ENCODE measurements at places on chromosomes 3 and 15.

DNA sequence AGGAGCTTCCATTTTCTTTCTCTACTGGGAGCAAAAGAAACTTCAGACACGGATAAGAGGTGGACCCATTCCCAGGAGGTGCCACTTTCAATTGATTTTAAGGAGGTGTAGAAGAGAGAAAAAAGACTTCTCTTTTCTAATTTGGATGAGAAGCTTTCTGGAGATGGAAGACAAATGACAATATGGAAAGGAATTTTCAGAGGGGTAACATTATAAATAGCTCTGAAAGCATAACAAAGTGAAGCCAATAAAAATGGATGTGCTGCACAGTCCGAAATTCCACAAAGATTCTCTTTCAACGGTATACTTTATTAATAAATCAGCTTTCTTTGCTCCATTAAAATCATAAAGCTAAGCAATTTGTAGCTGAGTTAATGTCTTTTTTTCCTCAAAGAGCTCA lies 607.2 kb upstream of the MDFIC2 start:
- no peak for DNase-seq
- H3K4me1 ChIP-seq: no peaks in the 10 kb centered on the region
- H3K4me3 ChIP-seq: no peak overlapping the region
- no peaks in the 10 kb centered on the region for H3K36me3 ChIP-seq
- H3K27me3 ChIP-seq: no peaks in the 10 kb centered on the region

- H3K36me3 ChIP-seq: no peaks in the 10 kb centered on the region
- DNase-seq: no peak
- no peak overlapping the region for H3K4me3 ChIP-seq
- peaks cover 23% of the 10 kb centered on the region for H3K4me1 ChIP-seq
- no peak overlapping the region for H3K27ac ChIP-seq
These were observed 68.6 kb downstream of the FILIP1L start for GRCh38 chr3:100045696-100046095.

DNA sequence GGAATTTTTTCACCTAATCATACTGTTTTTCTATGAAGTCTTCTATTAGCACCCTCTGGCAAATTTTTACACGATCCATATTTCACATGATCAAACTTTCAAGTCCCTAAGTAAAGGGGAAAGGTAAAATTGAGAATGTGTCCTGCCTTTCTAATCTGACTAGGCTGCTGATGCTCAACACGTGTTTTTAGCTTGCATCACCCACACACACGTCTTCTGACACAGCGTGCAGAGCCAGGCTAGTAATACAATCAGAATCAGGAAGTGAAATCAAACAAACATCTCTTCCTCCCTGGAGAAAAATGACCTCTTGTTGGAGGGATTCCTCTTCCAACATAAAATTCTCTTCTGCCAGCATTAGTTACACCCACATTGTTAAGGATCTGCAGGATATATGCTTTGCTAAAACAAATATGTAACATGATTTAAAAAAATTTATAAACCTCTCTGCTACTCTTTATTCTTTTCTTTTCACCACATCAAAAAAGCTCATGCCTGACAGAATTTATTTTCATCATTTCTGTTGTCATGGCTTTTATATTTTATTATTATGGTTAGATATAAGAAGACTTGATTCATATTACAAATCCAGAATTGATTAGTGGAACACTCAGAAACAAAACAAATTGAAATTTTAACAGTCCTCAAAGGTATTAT lies 122.4 kb downstream of the RAP2B start:
- DNase-seq: peak; percentile 7
- H3K36me3 ChIP-seq: no peaks in the 10 kb centered on the region
- H3K4me3 ChIP-seq: peak overlapping the region; percentile 62
- H3K4me1 ChIP-seq: peaks cover 49% of the 10 kb centered on the region
- H3K27ac ChIP-seq: peak overlapping the region; percentile 95

DNA sequence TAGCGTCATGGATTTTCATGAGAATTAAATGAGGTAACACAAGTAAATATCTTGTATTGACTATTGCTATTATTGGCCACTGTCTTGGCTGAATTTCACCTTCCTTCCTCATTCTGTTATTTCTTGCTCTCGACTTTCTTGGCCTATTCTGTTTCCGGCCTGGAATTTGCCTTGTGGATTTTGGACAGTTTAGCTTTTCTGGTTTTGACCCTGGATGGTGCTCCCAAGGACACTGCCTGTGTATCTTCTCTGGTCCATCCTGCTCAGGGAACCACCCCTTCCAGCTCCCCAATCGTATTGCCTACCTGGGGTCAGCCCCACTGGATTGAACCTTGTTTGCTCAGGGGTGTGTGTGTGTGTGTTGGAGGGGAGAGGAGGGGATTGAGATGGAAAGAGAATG lies 376.2 kb upstream of the C2CD4B start:
- DNase-seq: no peak
- no peak overlapping the region for H3K27ac ChIP-seq
- H3K4me1 ChIP-seq: no peaks in the 10 kb centered on the region

- peak; percentile 10 for DNase-seq
- peaks cover 14% of the 10 kb centered on the region for H3K27me3 ChIP-seq
- peaks cover 62% of the 10 kb centered on the region for H3K4me1 ChIP-seq
- H3K36me3 ChIP-seq: no peaks in the 10 kb centered on the region
- H3K4me3 ChIP-seq: peak overlapping the region; percentile 91
These were observed 1.7 kb downstream of the PKM start for GRCh38 chr15:72229076-72229946.

GRCh38 chr3:188421151-188421821 lies 267.3 kb downstream of the LPP start:
- DNase-seq: no peak
- H3K4me1 ChIP-seq: peaks cover 83% of the 10 kb centered on the region
- peak overlapping the region; percentile 69 for H3K4me3 ChIP-seq
- H3K36me3 ChIP-seq: peaks cover 8% of the 10 kb centered on the region
- H3K27ac ChIP-seq: peak overlapping the region; percentile 76
- H3K27me3 ChIP-seq: peaks cover 2% of the 10 kb centered on the region

- DNase-seq: no peak
- H3K27me3 ChIP-seq: no peaks in the 10 kb centered on the region
- peaks cover 71% of the 10 kb centered on the region for H3K4me1 ChIP-seq
- no peak overlapping the region for H3K4me3 ChIP-seq
- H3K36me3 ChIP-seq: peaks cover 36% of the 10 kb centered on the region
- peak overlapping the region; percentile 55 for H3K27ac ChIP-seq
These were observed 19.2 kb downstream of the CHSY1 start for GRCh38 chr15:101232677-101233076.

GRCh38 chr15:31516874-31517273 lies 190.2 kb downstream of the KLF13 start:
- H3K27ac ChIP-seq: no peak overlapping the region
- peaks cover 12% of the 10 kb centered on the region for H3K4me1 ChIP-seq
- no peak for DNase-seq
- peaks cover 2% of the 10 kb centered on the region for H3K27me3 ChIP-seq

DNA sequence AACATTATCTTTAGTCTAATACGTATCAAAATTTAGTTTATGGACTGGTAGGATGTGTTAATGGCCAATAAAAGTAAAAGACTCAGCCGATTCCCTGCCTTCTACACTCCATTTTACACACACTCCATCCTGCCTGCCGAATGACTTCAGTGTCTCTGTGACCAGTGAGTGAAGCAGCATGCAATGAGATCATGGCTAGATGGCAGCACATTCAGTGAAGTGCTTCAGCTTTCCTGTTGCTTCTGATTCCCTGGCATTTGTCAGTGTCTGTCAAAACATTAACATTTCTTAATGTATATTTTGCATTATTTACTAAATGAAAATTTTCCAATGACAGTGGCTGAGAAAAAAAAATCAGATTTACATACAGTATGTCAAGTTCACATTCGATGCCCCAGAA lies 412.0 kb downstream of the FHIT start:
- H3K27ac ChIP-seq: no peak overlapping the region
- no peak overlapping the region for H3K4me3 ChIP-seq

DNA sequence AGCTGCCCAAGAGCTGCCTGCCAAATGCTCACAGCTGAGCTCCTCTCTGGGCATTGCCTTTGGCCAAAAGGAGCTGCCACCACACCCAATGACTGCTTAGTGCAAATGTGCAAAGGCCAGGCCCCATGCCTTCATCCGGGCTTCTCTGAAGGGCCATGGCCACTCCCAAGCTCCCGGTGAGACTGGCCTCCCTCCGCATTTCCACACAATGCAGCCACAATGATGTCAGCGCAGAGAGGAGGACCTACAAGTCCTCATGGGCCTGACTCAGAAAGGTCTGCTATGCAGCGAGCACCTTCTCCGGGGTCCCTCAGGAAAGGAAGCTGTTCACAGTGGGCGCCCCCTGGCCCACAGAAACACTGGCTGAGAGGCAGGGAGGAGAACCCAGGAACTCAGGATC lies 12.7 kb downstream of the OXTR start:
- no peaks in the 10 kb centered on the region for H3K36me3 ChIP-seq
- no peak overlapping the region for H3K27ac ChIP-seq
- no peak for DNase-seq

DNA sequence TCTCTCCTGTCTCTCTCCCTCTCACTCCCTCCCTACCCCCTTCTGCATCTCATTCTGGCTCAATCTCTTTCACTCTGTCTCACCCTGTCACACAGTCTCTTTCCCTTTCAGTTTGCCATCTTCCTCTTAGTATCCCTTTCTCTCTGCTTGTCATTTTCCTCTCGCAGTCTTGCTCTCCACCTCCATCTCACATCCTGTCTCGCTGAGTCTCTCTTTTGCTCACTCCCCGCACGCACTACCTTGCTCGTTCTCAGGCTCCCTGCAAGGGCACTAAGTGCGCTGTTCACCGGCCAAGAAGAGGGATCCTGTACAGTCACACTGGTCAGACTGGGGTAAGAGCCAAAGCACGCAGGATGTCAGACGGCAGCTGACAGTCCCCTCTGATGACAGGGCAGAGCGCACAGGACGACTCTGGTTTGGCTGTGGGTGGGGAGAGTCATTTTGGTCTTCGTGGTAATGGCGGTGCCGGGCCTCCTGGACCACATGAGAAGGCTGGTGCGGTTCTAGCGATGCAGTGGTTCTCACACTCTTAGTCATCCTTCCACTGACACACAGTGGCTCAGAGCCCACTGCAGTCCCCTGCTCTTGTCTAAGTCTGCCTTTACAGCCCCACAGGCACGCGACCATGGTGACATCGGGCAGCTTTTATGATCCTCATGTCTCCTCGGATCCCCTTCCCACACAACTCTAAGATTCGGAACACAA lies 356.8 kb downstream of the FOXP1 start:
- peaks cover 5% of the 10 kb centered on the region for H3K36me3 ChIP-seq
- peaks cover 30% of the 10 kb centered on the region for H3K4me1 ChIP-seq
- H3K4me3 ChIP-seq: peak overlapping the region; percentile 91
- H3K27me3 ChIP-seq: peaks cover 12% of the 10 kb centered on the region

DNA sequence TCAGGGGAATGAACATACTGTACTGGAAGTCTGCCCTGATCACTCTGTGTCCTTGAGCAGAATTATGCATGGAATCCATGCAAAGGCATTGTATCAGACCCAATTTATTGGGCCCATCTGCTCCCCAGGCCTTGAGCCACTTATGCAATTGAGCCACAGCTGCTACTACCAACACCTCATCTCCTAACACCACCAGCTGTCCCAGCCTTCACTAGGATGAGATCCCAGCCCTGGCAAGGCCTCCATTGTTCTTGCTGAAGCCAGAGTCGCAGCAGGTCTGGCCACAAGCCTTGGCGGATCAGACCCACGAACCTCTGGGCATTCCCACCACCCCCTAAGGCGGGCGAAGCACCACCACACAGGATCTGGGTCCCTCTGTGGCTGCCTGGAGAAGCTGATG lies 9.2 kb upstream of the NME9 start:
- no peaks in the 10 kb centered on the region for H3K4me1 ChIP-seq
- no peak overlapping the region for H3K4me3 ChIP-seq
- DNase-seq: no peak
- H3K27me3 ChIP-seq: peaks cover 9% of the 10 kb centered on the region

DNA sequence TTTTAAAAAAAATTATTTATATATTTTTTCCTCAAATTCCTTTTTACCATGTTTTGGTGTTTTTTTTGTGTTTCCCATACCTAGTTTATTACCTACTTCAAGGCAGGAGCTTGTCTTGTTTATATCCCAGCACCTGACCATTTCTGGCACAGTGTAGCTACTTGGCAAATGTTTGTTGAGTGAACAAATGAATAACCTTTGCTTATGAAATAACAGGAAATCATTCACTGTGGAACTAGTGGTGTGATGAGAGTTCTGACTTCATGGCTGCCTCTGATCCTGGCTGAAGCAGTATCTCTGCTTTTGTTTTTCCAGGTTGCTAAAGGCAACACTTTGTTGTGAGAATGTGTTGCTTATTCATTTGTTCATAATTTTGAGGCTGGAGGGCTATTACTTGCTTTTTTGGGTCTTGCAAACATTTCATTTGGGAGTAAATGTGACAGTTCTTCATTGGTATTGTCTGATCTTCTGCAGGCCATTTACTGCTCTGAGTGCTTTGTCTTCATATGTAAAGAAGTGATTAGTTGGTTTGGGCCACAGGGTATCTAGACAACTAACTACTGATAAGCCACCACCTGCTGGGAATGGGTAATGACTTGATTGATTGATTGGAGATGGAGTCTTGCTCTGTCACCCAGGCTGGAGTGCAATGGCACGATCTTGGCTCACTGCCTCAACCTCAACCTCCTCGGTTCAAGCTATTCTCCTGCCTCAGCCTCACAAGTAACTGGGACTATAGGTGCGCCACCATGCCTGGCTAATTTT lies 5.7 kb downstream of the RAD54L2 start:
- peaks cover 5% of the 10 kb centered on the region for H3K27me3 ChIP-seq
- peaks cover 40% of the 10 kb centered on the region for H3K4me1 ChIP-seq
- no peak overlapping the region for H3K27ac ChIP-seq
- H3K36me3 ChIP-seq: no peaks in the 10 kb centered on the region

- H3K4me3 ChIP-seq: no peak overlapping the region
- no peaks in the 10 kb centered on the region for H3K36me3 ChIP-seq
- no peak for DNase-seq
- H3K27ac ChIP-seq: no peak overlapping the region
These were observed 126.1 kb upstream of the ALDH1A3 start for GRCh38 chr15:100753503-100753902.

DNA sequence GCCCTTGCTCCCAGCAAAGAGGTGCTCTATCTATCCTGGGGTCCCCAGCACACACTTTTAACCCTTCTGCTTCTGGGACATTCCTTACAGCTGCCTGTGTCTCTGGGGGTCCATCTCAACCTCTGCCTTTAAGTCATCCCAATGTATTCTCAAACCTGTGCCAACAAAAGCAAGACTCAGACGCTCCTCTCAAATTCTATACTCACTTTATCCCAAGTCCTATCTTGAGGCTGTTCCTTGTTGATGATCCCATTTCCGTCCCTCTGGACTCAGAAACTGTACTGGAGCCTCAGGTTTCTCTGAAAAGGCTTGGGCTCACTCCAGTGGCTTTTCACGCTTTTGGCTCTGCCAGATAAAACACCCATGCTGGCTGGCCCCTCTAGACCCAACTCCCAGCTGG lies 69.7 kb downstream of the XXYLT1 start:
- no peak overlapping the region for H3K27ac ChIP-seq
- peaks cover 42% of the 10 kb centered on the region for H3K4me1 ChIP-seq
- peaks cover 9% of the 10 kb centered on the region for H3K27me3 ChIP-seq
- no peaks in the 10 kb centered on the region for H3K36me3 ChIP-seq
